ENCODE measurements at places on chromosomes 5 and 9.

- no peak for DNase-seq
Measured at GRCh38 chr5:146345578-146346366, 7.1 kb downstream of the POU4F3 start.

DNA sequence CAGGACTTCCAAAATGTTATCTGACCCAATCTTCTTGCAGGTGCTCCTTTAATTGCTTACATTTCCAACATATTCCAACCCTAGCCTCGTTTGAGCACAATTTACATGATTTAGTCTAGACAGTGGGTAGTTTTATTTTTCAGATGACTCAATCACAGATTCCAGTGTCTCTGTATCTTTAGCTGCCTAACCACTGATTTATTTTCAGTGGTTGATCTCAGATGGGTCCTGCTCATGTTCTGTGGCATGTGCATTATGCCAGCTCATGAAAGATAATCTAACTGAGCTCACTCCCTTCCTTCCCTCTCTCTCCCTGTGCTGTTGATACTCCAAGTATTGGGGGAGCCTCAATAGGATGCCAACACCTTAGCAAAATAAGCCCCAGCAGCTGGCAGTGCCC is 106.1 kb upstream of the ICE1 start:
- DNase-seq: no peak

DNA sequence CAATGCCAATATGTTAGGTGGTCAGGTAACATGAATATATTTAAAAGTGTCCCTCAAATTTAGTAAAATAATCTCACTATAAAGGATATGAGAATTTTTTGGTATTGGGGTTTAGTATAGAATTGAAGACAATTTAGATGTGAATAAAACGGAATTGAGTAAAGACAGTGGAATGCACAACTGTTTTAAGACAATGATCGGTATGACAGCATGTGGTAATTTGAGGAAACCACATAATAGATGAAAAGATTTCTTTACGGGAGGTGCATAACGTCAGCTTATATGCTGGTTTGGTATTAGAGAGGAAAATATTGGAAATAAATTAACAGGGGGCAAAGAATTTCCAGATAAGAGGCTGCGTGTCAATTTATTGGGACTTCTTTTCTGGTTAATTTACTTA is 1043.2 kb downstream of the CDH18 start:
- DNase-seq: no peak

- no peak for DNase-seq
Measured at GRCh38 chr5:169615561-169615960, 21.5 kb upstream of the DOCK2 start.

DNA sequence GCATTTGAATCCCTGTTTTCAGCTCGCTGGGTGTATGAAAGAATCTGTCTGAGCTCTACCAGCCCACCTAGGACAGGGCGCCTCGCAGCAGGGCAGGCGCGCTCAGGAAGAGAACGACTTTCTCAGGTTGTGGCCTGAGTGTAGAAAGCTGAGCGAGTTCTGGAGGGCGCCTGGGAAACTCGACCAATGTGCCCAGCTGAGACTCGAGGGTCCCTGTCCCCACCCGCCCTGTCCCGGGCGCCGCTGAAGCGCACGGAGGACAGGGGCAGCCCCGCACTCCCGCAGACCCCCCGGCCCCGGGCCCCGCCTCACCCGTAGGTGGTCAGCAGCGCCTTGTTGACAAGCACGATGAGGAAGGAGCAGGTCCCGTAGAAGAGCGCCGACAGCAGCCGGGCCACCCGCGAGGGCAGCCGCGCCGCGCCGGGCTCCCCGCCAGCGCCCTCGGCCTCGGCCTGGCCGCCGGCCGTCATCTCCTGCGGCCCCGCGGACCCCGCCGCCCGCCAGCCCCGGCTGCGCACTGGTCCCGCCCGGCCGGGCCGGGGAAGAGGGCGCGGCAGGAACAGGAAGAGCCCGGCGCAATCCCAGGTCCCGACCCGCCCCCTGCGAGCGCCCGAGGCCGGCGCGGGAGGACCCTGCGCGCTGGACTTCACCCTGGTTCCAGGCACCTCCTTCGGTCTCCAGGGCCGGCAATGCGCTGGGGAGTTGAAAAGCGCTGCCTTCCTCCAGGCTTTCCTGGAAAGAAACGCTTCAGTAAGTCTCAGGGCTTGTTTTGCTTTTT is at the start of gene SLC35D2:
Gene SLC35D2 (minus strand): TSS at position 547 of the 778 bp plus-strand sequence. CDS start 77 bp downstream, at position 470.
- DNase-seq: peak; percentile 27

DNA sequence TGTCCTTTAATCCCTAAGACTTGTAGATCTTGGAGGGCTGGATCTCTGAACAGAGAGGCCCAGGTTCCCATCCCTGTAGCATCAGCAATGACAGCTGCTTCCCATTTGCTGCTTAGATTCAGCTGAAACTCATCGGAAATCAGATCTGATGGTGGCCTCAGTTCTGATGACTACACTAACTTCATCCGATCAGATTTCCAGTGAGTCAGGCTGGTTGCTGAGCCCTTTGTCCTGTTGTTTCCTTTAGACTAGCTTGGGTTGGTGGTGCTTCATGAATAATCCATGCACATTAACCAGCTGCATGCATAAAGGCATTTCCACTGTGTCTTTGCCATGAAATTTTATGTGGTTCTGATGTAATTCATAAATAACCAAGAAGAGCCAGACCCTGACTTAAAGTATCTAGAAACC is 195.2 kb upstream of the TUT7 start:
- no peak for DNase-seq
